Left renal pelvis (tissue), 4 donors: ENCODE measurements at places on chromosomes 13 and 19.

GRCh38 chr13:113548171-113548641 lies 36.3 kb upstream of the TFDP1 start:
- DNase-seq, result no peak

- DNase-seq, result no peak
Measured at GRCh38 chr13:44697058-44697457, 120.9 kb upstream of the TSC22D1 start.

DNA sequence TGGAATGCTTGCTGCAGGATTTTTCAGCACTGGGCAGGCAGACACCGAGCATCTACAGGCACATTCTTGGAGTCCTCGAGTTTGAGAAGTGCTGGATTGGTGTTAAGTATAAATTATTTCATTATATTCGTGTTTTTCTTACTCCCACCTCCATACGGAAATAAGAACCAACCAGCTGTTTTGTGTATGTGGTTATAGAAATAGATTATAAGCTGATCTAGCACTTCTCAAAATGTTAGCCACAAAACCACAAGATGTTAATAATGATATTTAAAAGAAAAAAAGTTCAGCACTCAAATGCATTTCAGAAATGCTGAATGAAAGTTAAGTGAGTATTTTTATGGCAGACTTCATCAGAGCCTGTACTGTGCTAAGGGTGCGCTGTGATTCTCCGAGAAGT lies 24.0 kb upstream of the TEX29 start:
- DNase-seq, result no peak

- no peak for DNase-seq
Measured at GRCh38 chr19:55289117-55289796, 5.5 kb downstream of the BRSK1 start.

DNA sequence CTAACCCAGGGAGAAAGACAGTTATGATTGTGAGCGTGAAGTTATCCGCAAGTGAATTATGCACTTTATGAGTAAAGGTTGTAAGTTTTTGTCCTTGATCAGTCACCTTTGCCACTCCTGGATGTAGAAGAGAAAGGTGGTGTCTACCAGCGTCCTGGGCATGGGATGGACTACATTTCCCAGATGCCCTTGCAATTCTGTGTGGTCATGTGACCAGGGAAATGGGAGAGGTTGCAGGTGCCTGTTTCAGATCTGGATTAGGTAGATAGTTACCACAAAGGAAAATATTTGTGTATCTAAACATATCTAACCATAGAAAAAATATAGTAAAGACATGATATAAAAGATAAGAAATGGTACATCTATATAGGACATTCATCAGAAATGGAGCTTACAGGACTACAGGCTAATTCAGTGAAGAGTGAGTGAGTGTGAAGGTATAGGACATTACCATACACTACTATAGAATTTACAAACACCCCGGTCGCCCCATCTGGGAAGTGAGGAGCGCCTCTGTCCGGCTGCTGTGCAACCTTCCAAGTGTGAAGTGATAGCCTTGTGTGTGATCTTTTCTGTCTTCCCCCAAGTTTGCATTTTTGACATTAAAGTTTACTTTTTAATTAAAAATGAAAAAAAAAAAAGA lies 51.6 kb upstream of the CACNA1A start:
- DNase-seq, result no peak

GRCh38 chr19:19078801-19079200 lies 15.0 kb downstream of the SLC25A42 start:
- no peak for DNase-seq

GRCh38 chr13:106426909-106427308 lies 108.6 kb downstream of the EFNB2 start:
- no peak for DNase-seq

DNA sequence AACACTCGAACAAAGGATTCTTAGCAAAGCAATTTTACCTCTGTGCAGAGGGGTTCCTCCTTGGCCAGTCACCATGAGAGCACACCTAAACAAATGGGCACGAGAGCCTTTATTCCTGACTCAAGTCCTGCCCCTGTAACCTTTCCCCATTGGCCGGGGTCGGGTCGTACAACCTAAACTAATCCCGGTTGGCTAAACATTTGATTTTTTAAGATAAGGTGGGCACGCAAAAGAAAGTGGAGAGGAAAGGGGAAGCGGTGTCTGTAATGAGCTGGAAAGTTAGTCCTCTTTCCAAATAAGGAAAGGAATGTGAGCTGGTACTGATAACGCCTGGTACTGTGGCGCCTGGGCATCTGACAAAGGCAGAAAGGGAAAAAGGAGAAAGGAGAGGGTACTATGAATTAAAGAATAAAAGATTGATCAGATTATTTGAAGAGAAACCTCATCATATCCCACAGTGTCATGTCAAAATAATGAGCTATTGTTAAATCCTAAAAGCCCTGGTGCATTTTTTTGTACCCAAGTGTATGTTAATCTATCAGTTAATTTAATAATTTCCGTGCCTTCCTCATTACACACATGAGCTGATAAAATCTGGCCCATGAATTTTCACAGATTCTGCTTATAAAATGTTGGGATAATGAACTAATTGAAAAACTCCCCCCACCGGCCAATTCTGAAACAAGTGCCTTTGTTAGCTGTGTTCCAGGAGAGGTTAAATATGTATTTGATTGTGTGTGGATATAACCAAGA lies 335.7 kb downstream of the RFC3 start:
- DNase-seq, result no peak

- DNase-seq, result peak; percentile 48
Measured at GRCh38 chr13:109412283-109412901, 374.0 kb downstream of the IRS2 start.

DNA sequence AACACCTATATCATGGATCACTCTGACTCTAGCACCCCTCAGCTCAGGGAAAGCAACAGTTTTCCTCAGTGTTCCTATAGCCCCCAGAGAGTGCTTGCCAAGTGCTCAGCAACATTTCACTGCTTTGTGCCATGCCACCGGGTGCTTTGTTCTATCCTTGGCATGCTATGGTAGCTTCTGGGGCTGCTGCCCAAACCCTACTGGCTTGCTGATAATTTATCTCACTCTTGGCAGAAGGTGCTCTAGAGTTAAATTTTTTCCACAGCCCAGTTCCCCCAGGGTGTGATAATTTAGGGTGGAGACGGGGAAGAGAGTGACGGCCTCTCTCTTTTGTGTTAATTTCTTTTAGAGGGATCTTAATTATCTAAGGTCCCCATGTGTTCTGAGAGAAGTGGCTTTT lies 12.6 kb upstream of the CSNK1A1L start:
- no peak for DNase-seq

DNA sequence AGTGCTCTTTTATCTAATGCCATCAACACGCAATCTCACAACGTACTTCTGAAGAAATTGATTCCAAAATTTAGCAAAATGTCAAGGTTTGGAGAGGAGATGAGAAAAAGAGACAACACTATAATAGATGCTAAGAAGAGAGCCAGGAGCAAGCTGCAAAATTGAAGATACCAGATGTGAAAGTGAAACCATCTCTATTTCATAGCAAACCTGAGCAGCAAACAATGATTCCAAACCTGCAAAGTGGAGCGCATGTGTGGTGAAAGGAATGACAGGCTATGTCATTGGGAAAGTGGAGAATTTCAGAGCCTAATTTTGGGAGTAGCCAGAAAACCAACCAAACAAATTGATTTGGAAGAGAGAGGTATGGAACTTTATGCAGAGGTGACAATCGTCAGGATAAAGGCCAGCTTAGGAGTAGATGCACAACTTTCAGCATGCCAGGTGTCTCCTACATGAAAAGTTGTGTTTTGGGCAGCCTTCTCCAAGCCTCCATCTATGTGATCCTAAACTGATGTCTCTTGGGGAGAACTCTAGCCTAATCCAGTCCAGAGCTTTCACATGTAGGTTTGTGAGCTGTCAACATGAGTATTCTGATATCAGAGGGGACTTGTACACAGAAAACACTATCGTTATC lies 158.4 kb upstream of the FNDC3A start:
- no peak for DNase-seq

- DNase-seq, result no peak
Measured at GRCh38 chr19:49589502-49589905, 1.5 kb upstream of the PRR12 start.

GRCh38 chr19:10719466-10719961 lies 1.6 kb downstream of the DNM2 start:
- no peak for DNase-seq

DNA sequence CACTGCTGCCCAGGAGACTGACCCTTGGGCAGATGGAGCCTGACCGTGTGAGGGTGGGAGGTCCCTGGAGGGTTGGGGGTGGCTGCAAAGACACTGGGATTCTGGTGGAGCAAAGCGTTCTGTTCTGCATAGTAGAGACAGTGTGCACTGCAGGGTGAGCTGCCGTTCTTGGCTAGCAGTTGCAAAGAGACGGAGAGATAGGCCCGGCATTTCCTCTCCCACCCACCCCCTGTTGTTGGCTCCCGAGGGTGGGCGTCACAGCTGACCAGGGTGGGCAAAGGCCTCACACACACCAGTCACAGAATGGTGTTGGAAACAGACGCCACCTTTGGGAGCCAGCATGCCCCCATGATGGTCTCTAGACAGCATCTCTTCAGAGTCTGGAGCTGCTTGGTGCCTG lies 11.4 kb downstream of the TMEM255B start:
- DNase-seq, result no peak

- no peak for DNase-seq
Measured at GRCh38 chr19:16623066-16623465, 4.9 kb downstream of the MED26 start.

- DNase-seq, result no peak
Measured at GRCh38 chr13:36190771-36191170, 23.6 kb downstream of the SOHLH2 start.

DNA sequence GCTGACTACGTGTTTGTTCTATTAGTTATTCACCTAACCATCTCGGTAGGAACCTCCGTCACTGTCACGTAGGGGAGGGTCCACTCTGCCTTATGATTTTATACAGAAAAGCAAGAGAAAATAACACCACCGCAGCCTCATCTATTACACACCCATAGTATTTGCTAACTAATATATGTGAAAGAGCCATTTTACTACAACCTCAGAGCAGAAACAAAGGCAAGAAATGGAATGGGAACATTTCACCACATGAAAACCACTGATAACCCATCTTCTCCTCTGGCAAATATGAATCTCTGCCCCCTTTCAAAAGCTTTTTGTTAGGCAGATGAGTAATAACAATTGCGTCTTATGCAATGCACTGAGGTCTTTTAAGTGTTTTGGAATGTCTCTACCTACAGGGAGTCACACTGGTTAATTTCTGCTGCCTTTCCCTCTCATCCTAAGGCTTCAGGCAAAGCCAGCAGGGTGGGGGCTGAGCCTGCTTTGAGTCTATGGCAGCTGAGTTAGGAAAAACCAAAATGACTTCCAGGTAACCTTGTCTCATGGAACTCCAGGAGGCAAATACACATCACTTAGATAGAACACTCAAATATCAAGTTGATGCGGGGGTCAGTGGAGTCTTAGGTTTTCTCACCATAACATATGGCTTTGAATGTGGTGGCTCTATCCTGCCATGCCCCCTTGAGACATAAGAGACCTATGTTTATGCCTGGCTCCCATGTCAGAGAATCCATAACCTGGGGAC lies 15.0 kb downstream of the TSHZ3 start:
- no peak for DNase-seq

GRCh38 chr13:112234131-112234875 lies 141.9 kb upstream of the SPACA7 start:
- no peak for DNase-seq

GRCh38 chr13:72534951-72535640 lies 192.3 kb downstream of the MZT1 start:
- DNase-seq, result no peak

DNA sequence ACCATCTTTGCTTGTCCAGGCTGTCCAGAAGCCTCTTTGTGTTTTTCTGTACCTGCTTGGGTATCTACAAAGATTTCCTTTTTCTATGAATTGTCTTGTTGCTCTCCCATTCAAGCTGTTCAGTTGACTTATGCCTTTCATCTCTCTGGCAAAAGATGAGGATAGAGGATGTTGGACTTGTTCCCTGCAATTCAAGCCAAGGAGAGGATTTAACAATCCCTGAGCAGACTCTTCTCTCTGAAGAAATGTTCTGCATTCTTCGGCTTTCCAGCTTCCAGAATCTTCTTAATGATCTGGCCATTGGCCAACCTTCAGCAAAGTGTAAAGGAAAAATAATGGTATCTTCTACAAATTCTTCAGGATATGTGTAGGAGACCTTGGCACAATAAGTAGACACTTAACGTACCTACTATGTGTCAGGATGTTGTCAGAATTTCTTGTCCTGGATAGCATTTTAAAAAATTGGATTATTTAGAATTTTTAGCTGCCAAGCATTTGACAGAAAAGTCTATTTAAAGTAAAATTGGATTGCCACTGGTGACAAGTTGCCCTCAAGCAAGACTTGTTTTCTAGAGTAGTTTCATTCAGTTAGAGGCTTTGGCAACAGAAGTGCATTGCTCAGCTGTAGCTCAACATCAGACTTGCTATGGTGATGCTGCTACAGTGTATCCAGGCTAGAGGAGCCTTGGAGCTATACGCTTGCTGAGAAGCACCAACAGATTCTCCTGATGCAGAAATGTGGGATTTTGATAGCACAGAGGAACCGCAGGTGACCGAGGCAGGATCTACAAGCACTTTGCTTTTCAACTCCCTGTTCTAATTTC lies 455.7 kb downstream of the SUCLA2 start:
- no peak for DNase-seq

- no peak for DNase-seq
Measured at GRCh38 chr13:20002787-20003186, 44.3 kb downstream of the ZMYM2 start.

DNA sequence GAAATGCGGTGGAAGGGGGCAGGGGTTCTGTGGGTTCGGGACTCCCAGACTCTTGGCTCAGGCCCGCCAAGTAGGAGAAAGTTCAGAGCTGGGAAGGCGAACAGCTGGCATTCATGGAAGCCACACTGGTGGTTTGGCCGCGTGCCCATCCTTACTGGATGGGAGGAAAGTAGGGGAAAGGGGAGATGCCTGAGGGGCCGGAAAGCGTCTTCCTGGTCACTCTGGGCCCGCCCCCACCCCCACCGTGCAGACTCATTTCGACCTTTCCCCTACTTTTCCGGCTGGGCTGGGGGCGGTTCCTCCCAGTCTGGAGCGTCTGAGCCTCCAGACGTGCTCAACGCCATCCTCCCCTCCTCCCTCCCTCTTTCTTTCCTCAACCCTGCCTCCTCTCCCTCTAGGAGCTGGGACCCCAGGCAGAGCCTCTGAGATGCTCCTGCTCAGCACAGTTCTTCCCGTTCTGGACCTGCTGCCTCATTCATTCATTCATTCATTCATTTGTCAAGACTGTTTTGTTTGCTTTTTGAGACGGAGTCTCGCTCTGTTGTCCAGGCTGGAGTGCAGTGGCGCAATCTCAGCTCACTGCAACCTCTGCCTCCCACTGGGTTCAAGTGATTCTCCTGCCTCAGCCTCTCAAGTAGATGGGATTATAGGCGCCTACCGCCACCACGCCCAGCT lies 3.5 kb downstream of the ANGPTL4 start:
- peak; percentile 87 for DNase-seq

- DNase-seq, result no peak
Measured at GRCh38 chr13:30466841-30467252, 1.1 kb upstream of the HMGB1 start.

- DNase-seq, result no peak
Measured at GRCh38 chr19:15563325-15563794, 51.7 kb upstream of the CYP4F8 start.

DNA sequence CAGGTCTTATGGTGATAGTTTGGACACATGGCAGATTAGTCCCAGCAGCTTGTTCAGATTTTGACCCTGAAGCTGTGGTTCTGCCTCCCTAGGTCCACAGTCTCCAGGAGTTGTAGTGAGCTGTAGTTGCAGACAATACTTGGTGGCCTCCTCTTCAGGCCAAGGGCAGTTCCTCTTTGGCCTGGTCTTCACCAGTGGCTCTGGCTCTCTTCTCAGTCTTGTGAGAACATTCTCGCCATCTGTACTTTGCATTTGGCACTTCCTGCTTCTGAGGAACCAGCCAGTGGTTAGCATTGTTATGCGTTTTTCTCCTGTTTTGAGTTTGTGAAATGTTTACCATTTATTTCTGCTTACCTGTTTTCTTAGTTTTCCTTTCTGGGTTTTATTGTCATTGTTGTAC lies 40.7 kb downstream of the PCCA start:
- no peak for DNase-seq
